Right renal pelvis (tissue), 4 donors: ENCODE measurements at places on chromosomes 6 and 20. TPM values are rescaled to one million over a fixed set of nuclear protein-coding genes. Genes with fewer than 3 reads are reported as not detected.

- no peak for DNase-seq
These were observed 11.3 kb upstream of the CEP43 start for GRCh38 chr6:166987930-166988329.

DNA sequence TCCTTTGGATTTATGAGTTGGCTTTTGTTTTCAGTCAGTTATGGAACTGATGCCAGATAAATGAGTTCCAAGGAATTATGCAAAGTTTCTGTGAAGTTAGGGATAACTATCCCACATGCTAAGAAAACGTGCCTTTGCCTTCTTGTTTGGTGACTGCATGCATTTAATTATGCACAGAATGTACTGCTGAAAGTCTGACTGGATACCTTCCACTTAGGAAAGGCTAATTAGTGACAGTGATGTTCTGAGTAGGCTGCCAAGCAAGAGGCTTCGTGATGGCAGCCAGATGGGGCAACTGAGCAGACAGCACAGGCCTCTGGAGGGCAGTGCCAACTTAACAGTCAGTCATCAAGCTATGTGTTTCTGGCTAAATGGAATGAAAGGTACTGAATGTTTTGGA lies 289.9 kb downstream of the CD109 start:
- DNase-seq, result no peak

GRCh38 chr20:46132705-46133120 lies 14.6 kb downstream of the CD40 start:
- DNase-seq, result peak; percentile 22

DNA sequence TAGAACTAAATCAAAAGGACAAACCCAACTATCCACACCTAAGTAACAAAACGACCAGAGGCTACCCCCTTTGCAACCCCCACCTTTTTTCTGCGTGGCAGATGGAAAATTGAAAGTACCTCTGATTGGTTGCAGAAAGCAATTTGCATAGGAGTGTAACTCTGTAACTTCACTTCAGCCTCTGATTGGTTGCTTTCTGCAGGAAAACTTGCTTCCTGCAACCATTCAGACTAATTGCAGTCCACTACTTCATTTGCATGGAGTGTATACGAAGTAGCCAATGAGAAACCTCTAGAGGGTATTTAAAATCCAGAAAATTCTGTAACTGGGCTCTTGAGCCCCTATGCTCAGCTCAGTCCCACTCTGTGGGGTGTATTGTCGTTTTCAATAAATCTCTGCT lies 129.1 kb upstream of the OLIG3 start:
- no peak for DNase-seq

- DNase-seq, result no peak
These were observed 95.2 kb downstream of the YTHDF1 start for GRCh38 chr20:63120808-63121090.

GRCh38 chr6:27650620-27651370 lies 177.9 kb upstream of the ZNF184 start:
- no peak for DNase-seq

- no peak for DNase-seq
These were observed 117.4 kb upstream of the SLC24A3 start for GRCh38 chr20:19094959-19095541.

DNA sequence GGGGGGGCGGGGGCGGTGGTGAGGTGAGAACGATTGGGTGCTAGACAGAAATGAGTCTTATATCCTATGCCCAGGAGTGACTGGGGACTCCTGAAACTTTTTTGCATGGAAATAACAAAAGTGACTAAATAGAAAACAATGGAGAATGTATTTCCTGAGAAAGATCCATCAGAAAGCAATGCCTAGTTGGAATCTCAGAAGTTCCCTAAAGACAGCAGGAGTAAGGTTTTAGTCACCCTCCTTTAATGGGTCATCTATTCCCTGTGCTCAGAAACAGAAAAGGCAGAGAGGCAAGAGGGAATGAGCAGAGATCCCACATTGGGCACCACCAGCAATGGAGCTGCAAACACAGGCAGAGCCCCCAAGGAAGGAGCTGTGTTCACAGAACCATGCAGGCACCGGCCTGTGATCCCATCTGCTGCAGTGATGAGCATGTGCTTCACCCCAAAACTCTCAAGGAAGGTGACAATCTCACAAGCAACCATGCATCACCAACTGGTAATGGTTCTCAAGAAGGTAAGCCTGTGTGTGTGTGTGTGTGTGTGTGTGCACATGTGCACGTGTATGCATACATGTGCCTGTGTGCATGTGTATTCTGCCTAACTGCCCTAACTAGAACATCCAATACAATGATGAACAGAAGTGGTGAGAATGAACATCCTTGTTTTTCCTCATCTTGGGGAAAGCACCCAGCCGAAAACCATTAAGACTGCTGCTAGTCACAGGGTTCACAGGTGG lies 168.4 kb downstream of the WDR27 start:
- no peak for DNase-seq

Gene POPDC3
- 0.16 TPM for polyA plus RNA-seq

Gene UNC5CL
- polyA plus RNA-seq, result 7.9 TPM
